ENCODE measurements at places on chromosomes 3 and 15.
A peak's percentile ranks its signal among the peaks of the same experiment; 100 is the strongest.

DNA sequence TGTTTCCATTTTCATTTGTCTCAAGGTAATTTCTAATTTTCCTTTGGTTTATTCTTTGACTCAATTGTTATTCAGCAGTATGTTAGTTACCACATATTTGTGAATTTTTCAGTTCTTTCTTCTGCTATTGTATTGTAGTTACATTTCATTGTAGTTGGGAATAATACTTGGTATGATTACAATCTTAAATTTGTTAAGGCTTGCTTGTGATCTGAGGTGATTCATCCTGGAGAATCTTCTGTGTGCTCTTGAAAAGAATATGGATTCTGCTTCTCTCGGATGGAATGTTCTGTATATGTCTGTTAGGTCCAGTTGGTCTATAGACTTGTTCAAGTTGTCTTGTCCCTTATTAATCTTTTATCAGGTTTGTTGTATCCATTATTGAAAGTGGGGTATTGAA is 63.4 kb upstream of the VEPH1 start:
- DNase-seq = no peak

- DNase-seq = no peak
Measured at GRCh38 chr15:36734366-36734765, 154.9 kb downstream of the CDIN1 start.

- no peak for DNase-seq
Measured at GRCh38 chr3:67610458-67610857, 44.0 kb downstream of the SUCLG2 start.

DNA sequence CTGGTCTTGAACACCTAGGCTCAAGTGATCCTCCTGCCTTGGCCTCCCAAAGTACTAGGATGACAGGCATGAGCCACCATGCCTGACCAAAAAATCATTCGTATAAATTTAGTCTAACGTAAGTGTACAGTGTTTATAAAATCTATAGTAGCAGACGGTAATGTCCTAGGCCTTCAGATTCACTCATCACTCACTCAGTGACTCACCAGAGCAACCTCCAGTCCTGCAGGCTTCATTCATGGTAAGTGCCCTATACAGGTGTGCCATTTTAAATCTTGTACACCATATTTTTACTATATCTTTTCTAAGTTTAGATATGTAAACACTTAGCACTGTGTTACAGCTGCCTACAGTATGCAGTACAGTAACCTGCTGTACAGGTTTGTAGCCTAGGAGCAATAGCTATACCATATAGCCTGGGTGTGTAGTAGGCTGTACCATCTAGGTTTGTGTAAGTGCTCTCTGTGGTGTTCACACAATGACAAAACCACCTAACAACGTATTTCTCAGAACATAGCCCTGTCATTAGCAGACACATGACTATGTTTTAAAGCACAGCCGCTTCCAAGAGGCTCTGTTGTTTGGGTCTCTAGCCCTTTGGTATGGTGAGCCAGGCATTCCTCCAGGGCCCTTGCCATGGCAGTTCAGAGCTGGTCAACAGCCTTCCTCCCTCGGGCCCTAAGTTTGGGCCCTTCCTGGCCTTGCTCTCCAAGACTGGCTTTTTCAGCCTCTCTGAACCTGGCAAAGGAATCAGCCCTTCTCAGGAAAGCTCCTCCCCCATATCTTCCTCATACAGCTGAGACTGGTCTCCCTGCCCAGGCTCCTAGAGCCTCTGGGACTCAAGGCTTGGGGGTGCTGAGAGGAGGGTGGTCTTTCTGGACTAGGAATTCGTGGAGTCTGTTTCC is 1.9 kb upstream of the CCDC9B start:
- no peak for DNase-seq

DNA sequence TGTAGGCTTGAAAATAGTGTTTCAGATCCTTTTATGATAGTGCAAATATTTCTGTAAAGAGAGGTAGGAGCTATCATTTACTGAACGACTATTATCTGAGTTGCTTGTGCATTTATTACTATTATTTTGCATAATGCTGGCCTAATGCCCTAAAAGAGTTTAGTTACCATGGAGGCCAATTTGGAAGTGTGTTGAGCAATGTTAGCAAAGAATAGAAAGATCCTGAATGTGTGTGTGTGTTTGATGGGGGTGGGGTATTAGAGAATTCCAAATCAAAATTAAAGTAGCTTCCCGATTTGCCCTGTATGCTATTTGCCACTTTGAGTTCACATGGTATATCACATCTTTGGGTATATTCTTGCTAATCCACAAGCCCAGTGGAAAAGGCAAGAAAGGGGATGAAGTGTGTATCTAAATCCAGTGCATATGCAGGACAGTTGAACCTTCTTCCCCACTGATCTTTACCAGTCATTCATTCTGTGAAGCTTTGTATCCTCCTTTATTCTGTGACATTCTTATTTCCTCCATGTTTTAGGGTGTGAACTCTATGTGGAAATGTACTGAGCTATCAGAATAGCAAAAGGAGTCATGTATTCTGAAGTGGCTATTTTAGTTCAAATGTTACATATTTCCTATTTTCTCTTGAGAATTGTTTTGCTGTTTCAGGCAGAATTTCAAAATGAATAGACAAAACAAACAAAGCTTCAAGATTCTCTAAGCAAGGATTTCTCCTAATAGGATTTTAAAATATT is 45.7 kb upstream of the PLSCR5 start:
- no peak for DNase-seq

DNA sequence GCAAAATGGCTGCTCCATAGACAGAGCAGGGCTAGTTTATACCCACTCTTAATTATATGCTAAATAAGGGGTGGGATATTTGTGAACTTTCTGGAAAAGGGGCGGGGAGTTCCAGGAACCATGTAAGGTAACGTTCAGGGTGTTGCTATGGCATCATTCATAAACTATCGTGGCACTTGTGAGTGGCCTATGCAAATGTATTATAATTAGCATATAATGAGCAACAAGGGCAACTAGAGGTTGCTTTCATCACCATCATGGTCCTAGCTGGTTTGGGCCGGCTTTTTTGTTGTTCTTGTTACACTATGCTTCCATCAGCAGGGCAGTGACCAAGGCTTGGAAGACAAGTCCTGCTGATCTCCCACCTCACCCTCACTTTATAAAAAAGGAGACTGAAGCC is 43.2 kb upstream of the FGD5 start:
- DNase-seq = no peak

DNA sequence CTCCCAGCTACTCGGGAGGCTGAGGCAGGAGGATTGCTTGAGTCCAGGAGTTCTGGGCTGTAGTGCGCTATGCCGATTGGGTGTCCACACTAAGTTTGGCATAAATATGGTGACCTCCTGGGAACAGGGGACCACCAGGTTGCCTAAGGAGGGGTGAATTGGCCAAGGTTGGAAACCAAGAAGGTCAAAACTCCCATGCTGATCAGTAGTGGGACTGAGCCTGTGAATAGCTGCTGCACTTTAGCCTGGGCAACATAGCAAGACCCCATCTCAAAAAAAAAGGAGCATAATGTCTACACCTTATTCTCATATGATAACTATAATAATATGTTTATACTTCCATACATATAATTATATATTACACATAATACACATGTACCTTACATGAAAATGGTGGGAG is 6.1 kb upstream of the GLB1 start:
- DNase-seq = no peak

- DNase-seq = no peak
Measured at GRCh38 chr3:52422669-52423068, 22.2 kb downstream of the SEMA3G start.

- no peak for DNase-seq
Measured at GRCh38 chr15:80517290-80517689, 113.1 kb downstream of the ARNT2 start.

DNA sequence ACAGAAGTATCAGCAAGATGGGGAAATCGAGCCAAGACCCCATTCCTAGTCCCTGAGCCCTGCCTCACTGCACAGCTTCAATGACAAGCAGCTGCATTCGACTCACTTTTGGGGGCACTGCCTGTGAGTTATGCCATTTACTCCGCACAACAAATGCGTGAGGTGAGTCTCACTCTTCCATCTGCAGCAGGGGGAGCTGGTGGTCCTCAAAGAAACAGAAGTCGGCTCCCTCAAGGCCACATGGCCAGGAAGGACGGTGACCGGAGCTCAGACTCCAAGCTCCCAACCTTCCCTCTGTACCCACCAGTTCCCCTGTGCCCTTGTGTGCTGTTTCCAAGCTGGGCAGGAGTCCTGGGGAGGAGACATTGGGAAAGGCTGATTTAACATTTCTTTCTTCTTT is 127.7 kb upstream of the IQSEC1 start:
- DNase-seq = no peak

DNA sequence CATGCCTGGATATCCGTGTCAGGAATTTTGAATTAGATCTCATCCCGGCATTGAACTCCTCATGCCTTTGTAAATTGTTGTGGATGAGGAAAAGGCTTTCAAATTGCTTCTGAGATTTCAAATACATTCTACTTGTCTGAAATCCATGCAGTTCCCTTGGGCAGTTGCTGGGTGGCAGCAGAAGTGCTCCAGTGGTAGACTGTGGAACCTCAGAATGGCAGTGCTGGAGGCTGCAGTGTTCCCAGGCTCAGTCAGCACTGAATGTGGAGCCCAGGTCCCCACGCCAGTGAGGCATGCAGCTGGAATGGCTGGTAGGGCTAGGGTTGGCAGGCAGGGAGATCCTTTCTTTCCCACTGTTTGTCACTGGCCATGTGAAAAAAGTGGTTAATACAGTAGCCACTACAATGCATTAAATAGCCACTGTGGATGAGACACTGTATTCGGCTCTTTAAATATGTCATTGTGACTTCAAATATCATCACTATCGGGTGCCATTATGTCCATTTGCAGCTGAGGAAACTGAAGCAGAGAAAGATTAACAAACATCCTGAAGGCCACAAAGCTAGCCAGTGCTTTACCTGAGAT is 98.6 kb downstream of the TPRG1 start:
- peak; percentile 41 for DNase-seq

All from AG09319 (cell line).